ENCODE measurements at places on chromosomes 13 and 19.

GRCh38 chr13:43665388-43665787, 121.4 kb downstream of the ENOX1 start:
- no peak for DNase-seq

DNA sequence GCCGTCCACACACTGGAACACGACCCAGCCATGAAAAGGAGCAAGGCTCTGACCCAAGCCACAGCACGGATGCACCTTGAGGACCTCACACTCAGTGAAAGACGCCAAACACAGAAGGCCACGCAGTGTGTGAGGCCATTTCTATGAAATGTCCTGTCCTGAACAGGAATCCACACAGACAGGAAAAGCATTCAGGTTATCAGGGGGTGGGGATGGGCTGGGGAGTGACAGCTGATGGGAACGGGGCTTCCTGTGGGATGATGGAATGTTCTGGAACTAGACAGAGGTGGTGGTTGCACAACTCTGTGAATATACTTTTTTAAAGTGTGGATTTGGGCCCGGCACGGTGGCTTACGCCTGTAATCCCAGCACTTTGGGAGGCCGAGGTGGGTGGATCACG, 30.6 kb downstream of the GPX4 start:
- DNase-seq, result no peak

GRCh38 chr19:4066682-4067395, at the start of gene ZBTB7A:
TSS of gene ZBTB7A (minus strand) at chr19:4066899. CDS start at chr19:4055232, 11,667 bp downstream.
- peak; percentile 31 for DNase-seq

DNA sequence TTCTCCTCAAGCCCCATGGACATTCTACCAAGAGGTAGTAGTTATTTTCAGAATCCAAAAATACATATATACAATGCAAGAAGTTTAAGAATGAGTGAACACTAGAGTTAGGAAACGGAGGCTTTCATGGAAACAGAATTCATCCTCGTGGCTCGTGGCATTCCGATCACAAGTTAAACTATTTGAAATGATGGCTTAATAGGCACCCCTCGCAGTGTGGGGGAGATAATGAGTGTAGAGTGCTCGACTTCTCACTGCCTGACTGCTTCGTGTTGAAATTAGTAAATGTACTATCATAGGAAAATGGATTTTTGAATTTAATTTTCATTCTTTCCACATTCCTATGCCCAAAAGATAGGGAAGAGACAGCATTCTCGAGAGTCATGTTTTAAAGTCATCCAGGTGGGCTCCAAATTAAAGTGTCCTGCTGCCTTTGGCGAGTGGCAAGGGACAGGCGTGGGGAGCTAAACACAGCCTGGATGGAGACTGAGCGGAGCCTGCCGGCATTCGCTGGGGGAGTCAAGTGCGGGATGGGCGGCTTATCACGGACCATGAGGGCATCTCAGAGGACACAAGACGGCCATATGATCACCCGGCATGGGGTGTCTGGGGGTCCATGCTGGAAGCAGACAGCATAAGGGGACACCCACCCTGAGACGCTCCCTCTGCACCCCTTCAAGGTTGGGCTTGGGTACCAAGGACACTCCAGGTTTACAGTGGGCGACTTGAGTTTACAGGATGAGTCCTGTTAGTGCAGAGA, 165.2 kb downstream of the TEX29 start:
- no peak for DNase-seq

- no peak for DNase-seq
These were observed 27.5 kb upstream of the KCTD15 start for GRCh38 chr19:33769208-33769607.

- DNase-seq, result no peak
These were observed 182.3 kb downstream of the MZT1 start for GRCh38 chr13:72545030-72545719.

DNA sequence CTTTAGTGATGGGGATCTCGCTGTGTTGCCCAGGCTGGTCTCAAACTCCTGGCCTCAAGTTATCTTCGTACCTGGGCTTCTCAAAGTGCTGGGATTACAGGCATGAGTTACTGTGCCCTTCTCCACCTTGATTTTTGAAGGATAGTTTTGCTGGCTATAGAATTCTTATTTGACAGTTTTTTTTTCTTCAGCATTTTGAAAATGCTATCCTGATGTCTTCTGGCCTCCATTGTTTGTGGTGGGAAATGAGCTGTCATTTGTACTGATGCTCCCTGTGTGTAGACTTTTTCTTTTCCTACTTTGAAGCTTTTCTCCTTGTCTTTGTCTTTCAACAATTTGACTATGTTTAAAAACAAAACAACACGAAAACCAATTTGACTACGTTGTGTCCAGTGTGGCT, 54.2 kb downstream of the SIPA1L3 start:
- DNase-seq, result no peak

- no peak for DNase-seq
These were observed 9.7 kb downstream of the ADAMTS10 start for GRCh38 chr19:8600816-8601215.

GRCh38 chr13:67318398-67318797, 88.3 kb upstream of the PCDH9 start:
- no peak for DNase-seq

- no peak for DNase-seq
These were observed 12.1 kb downstream of the FBXL12 start for GRCh38 chr19:9806803-9807202.

- DNase-seq, result no peak
These were observed 171.6 kb upstream of the RNF113B start for GRCh38 chr13:98348466-98349200.

- DNase-seq, result no peak
These were observed 455.2 kb upstream of the ZNF507 start for GRCh38 chr19:31890230-31890629.

DNA sequence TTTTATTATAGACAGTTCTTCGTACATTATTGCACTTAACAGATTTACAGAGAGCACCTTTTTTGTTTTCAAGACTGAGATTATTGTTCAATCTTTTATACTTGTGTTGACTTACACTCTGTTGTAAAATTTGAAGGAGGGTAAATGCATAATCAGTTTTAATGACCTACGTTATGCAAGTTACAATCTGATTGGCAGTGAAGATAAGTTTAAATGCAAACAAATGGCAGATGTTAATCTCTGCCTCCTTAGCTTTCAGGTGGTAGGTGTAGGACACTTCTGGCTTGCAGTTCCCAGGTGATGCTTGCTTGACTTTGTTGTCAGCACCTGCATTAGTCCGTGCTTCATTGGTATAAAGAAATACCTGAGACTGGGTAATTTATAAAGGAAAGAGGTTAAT, 424.9 kb downstream of the FGF9 start:
- DNase-seq, result no peak

DNA sequence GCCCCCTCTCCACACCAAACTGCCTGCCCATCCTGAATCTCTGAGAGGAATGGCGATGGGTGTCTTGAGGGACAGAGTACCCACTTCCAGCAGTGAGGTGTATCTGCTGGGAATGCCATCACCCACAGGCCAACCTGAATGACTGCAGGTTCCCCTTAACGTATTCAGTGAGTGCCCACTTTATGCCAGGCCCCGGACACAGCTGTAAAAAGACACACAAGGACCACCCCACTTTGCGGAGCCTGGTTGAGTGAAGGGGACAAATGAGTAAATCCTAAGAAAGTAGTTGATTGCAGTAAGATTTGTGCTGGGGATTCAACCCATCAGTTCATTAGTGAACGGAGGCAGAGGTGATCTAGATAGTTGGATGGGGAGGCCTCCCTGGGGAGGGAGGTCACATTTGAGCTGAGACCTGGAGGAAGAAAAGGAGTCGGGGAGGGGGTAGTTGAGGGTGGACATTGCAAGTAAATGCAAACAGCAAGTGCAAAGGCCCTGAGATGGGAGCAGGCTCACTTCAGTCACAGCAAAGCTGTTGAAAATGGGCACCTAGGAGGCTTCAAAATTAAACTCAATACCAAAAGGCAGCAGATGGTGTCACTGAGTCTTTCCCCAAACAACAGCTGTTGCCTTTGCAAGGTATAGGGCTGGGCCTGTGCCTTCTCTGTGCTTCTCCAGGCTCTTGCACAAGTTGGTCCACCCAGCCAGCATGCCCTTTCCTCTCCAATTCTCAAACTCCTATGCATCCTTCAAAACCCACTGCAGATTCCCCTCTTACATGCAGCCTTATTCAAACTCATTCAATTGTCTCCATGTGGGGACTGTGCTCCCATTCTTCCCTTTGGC, 4.3 kb downstream of the GDF15 start:
- DNase-seq, result no peak

- no peak for DNase-seq
These were observed 209.3 kb downstream of the LACC1 start for GRCh38 chr13:44088991-44089413.

GRCh38 chr19:12979974-12980373, 10.6 kb downstream of the DAND5 start:
- no peak for DNase-seq

- DNase-seq, result no peak
These were observed 29.4 kb upstream of the TFDP1 start for GRCh38 chr13:113555141-113555540.

DNA sequence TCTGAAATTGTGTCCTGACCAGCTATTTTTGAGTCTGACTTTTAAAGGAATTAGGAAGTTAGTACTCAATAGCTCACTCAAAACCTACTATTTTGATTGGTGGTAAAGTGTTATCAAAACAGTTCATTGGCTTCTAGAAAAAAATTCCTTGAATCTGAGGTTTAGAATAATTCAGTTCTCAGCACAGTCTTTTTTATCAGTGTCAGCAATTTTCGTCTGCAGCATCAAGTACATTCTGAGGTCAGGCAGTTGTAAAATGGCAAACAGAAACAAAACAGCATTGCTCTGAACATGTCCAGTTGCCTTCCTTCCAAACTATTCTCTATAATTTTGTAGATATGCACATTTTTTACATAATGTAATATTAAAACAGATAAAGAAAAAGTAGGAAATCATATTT, 1644.1 kb downstream of the SLITRK5 start:
- no peak for DNase-seq

- DNase-seq, result no peak
These were observed 7.8 kb downstream of the GRIN2D start for GRCh38 chr19:48401287-48401686.

GRCh38 chr13:38620876-38621275, 66.0 kb upstream of the FREM2 start:
- DNase-seq, result no peak

DNA sequence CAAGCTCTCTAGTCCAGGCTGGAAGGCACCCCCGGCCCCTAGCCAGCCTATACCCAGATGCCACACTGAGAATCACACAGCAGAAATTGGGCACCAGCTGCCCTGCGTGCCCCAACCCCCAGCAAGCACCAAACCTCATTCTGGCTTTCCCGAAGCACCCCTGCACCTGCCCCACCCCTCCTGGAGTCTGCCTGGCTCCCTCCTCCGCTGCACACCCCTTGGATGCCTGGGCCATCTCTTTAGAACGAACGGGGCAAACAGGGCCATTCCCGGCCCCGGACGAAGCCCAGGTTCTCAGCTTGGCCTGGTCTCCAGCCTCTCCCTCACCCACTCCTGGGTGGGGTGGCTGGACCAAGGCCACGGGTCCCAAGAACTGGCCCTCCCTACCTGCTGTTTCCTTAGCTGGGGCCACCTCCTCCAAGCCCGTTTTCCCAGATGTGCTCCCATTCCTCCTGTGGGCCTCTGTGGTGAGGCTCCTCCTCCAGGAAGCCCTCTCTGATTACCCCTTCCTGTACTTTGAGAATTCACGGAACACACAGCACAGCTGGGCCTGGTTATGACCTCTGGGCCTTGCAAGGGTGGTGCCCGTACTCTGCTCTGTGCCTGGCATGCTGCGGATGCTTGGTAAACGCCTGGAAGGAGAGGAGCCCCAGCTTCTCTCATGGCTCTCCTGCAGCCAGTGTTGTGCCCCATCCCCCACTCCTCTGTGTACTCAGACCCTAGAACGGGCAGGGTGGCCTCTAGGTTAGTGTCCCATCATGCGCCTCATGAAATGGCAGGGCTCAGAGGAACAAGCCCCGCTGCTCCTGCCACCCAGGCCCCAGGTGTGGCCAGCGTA, 21.4 kb downstream of the CEBPG start:
- DNase-seq, result no peak

DNA sequence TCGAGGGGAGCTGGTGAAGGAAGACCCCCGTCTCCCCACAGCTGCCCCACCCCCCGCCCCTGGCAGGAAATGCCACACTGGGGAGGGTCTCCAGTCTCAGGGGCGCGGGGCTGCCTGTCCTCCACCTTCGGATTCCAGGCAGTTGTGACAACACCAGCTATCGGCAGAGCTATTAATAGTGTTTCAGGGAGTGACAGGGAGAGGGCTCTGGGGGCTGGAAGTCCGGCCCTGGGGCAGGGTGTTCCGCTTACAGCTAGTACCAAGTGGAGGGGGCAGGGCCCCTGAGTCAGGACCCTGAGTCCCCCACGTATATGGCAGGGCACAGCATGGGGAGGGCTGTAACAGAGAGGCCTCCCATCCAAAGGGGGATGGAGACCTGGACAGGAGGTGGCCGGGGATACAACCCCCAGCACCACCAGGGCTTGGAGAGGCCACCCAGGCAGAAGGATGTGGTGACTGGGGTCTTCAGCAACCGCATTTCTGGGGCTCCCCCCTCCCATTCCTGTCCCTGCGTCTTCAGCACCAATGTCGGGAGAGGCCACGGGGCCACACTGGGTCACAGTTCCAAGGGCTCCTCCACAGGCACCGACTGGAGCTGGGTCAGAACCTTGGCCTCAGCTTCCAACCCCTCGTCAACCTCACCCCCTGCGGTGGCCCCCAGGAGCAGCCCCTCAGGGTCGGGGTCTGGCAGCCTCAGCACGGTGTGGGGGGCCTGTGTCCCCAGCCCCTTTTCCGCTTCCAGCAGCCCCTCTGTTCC, 3.9 kb downstream of the SIX5 start:
- DNase-seq, result no peak
